ENCODE measurements at places on chromosomes 2 and 18.

GRCh38 chr18:74286106-74286855, 5.5 kb downstream of the CYB5A start:
- DNase-seq = no peak

DNA sequence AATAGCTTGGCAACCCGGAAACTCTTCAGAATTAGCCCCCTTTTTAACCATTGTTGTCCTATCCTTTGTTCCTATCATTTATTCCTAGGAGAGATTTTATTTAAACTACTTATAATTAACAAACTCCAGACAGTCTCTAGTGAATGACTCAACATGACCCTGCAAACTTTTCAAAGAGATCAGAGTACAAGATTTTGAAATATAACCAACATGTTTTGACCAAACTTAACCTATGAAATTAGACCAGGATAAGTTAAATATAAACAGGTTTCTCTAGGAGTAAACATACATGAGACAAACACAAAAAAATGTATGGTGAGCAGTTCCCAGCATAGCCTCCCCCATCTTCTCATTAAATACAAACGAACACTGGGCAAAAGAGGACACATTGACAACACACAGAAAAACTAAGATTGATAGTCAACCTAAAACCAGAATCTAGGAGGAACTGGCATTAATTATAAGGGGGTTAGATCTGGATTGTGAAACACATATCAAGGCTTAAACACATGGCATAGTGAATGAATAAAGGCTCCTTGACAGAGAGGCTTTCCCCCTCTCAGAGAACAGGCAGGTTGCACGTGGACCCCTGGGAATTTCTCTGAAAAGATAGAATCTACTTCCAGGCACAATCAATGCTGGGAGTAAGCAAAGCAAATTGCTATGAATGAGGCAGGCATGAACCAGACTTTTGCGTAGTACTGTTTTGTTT, 284.1 kb downstream of the IRS1 start:
- no peak for DNase-seq

GRCh38 chr18:7958897-7959146, 391.7 kb downstream of the PTPRM start:
- no peak for DNase-seq

DNA sequence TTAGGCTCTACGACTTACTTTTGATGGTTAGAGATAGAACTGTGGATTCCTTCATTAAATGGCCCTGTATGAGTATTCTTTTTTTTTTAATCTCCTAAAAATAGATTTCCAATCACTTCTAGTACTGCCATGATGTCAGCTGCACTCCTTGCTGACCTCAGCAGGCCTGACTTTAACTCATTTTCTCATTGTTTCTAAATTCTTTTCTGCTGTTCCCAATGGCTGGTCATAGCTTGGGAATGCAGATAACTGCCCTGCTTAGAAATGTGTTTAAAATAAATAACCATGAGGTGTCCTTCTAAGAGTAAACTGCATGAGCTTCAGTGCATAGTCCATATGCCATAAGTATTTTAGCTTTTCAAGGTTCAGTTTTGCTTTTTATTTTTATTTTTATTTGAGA, 15.7 kb downstream of the CCDC85A start:
- no peak for DNase-seq

GRCh38 chr2:241773511-241774418, 2.9 kb upstream of the GAL3ST2 start:
- DNase-seq = peak; percentile 28

GRCh38 chr2:28282248-28282647, 110.4 kb upstream of the FOSL2 start:
- DNase-seq = no peak

GRCh38 chr2:219220652-219221402, 2.1 kb upstream of the ABCB6 start:
- no peak for DNase-seq

- no peak for DNase-seq
Observed at GRCh38 chr2:120604767-120605166, 130.9 kb upstream of the GLI2 start.

- no peak for DNase-seq
Observed at GRCh38 chr18:14189858-14190257, 57.6 kb upstream of the ZNF519 start.

- DNase-seq = no peak
Observed at GRCh38 chr2:65856928-65857327, 424.5 kb upstream of the SPRED2 start.

DNA sequence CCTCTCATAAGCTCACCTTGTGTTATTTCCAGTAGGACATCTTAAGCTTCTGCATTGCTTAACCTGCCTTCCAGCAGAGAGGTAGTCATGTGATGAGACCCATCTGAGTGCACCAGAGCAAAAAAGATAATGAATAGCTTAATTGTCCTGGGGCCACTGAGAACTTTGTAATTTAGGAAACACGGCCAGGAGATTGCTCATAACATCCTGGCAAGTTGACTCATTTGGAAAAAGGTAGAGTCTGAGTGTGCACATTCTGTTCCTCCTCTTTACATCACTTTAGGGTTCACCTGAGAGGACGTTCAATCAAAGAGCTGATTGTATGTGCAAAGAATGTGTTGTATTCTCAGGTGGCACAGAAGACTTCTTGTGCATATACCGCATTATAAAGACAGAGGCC, 830.2 kb upstream of the SOX11 start:
- no peak for DNase-seq

- DNase-seq = no peak
Observed at GRCh38 chr2:150162241-150162942, 325.1 kb downstream of the RND3 start.

Measured in GM13976 (cell line).